Activated CD4-positive, alpha-beta T cell treated with anti-CD3 and anti-CD28 coated beads, Interleukin-2, amount 10 ng/mL, durations not matched to agents 7 days and 5 days (primary cell): ENCODE measurements at places on chromosomes 12 and 14. TPM values are rescaled to one million over a fixed set of nuclear protein-coding genes. Genes with fewer than 3 reads are reported as not detected.

DNA sequence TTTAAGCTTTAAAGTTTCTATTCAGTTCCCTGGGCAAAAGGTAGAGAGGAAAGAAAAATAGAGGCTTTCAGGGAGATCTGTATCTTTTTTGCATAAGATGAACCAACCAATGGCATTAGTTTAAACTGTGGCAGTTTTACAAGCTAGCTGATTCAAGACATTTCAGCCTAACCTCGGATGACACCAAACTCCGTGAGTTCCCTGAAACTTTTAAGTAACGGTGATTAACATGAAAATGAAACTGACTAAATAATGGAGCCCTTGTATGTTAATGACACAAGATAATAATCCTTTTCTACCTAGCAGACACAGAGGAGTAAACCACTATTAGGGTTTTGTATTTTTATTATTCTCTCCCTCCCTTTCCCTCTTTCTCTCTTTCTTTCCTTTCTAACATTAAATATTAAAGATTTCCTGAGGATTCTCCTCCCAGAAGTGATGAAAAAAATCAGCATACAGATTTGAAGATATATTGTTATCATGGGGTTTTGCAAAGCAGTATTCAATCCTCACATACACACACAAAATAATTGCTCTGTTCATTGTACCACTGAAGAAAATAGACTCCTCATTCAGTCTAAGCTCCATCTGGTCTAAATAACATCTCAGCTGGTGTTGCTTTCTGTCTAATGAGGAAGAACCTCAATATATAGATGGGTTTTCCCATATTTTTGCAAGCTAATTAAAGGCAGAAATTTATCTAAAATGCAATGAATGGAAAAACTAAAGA, 483.8 kb downstream of the NOVA1 start:
- H3K4me1 ChIP-seq = no peaks in the 10 kb centered on the region
- H3K4me3 ChIP-seq = no peak overlapping the region
- no peak for DNase-seq
- H3K27me3 ChIP-seq = no peaks in the 10 kb centered on the region

Gene RTL1
- total RNA-seq = not detected

- H3K27ac ChIP-seq = no peak overlapping the region
- H3K36me3 ChIP-seq = peaks cover 59% of the 10 kb centered on the region
- H3K4me3 ChIP-seq = no peak overlapping the region
- no peaks in the 10 kb centered on the region for H3K27me3 ChIP-seq
- no peak for DNase-seq
Measured at GRCh38 chr12:67299926-67300325, 30.8 kb downstream of the CAND1 start.

Gene MPHOSPH9
- total RNA-seq = 162 TPM

GRCh38 chr12:56029666-56030293, 8.9 kb downstream of the IKZF4 start:
- H3K36me3 ChIP-seq = peaks cover 61% of the 10 kb centered on the region
- H3K27ac ChIP-seq = no peak overlapping the region
- H3K27me3 ChIP-seq = no peaks in the 10 kb centered on the region
- H3K4me3 ChIP-seq = no peak overlapping the region
